ENCODE measurements at places on chromosomes 5 and 9. TPM values are rescaled to one million over a fixed set of nuclear protein-coding genes. Genes with fewer than 3 reads are reported as not detected.

Gene MSMP
- 0.48 TPM for total RNA-seq

Gene CFAP90
- not detected for total RNA-seq

Gene PCDHGA8
- not detected for total RNA-seq

Gene CYLC2
- total RNA-seq: not detected

Gene KCNV2
- not detected for total RNA-seq

Gene PCDHGB7
- total RNA-seq: not detected

Gene MLANA
- not detected for total RNA-seq

Gene CDKN2B-AS1
- total RNA-seq: 2.6 TPM

Gene FOXD4
- 0.13 TPM for total RNA-seq

Gene C9orf72
- 10.6 TPM for total RNA-seq

Gene TERT
- total RNA-seq: 2.2 TPM

Gene AJM1
- 8.7 TPM for total RNA-seq

Gene ABO
- 0.53 TPM for total RNA-seq

Gene TLX3
- total RNA-seq: not detected

Gene ADAMTSL1
- not detected for total RNA-seq

Gene SCGB3A2
- total RNA-seq: not detected

Gene PTGDS
- 44.2 TPM for total RNA-seq

Gene ZBTB26
- 8.5 TPM for total RNA-seq

Gene PCDHB3
- not detected for total RNA-seq

Gene OLFML2A
- total RNA-seq: not detected

Gene HMCN2
- not detected for total RNA-seq

Gene FYB1
- total RNA-seq: 260 TPM

All from activated CD4-positive, alpha-beta memory T cell treated with anti-CD3 and anti-CD28 coated beads, Interleukin-2, amount 10 ng/mL, durations not matched to agents 7 days and 5 days (primary cell).